Mesothelial cell of epicardium (in vitro differentiated cells): ENCODE measurements at places on chromosomes 11 and 22.

GRCh38 chr22:34129691-34130486, 209.6 kb upstream of the LARGE1 start:
- DNase-seq: no peak

- no peak for DNase-seq
Measured at GRCh38 chr22:40007853-40008710, 13.3 kb downstream of the FAM83F start.

- DNase-seq: no peak
Measured at GRCh38 chr11:15783619-15784018, 572.7 kb downstream of the SOX6 start.

DNA sequence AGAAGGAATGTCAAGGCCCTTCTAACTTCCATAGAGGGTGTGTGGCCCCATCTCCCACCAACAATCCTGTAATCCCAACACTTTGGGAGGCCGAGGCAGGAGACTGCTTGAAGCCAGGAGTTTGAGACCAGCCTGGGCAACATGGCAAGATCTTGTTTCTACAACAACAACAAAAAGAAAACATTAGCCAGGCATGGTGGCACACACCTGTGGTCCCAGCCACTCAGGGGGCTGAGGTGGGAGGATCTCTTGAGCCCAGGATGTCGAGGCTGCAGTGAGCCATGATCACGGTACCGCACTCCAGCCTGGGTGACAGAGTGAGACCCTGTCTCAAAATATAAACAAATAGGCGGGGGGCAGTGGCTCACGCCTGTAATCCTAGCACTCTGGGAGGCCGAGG, 16.9 kb downstream of the TSPAN32 start:
- no peak for DNase-seq

DNA sequence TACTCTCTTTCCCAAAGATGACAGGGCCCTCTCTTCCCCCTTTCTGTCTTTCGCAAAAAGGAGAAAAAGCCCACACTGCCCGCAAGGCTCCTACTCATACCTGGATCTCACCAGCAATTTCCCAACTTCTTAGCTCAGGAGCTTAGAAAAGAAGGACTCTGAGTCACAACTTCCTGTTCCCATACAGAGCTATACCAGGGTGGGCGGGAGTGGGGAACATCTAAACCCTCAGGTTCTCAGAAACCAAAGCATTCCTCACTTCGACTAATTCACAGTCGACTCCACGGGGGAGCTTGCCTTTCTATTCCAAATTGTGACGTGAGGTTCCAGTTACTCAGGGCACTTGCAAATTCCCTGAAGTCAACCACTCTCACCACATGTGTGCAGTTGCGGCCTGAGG, 61.9 kb downstream of the MTNR1B start:
- no peak for DNase-seq

GRCh38 chr11:35357923-35358322, 61.4 kb downstream of the SLC1A2 start:
- no peak for DNase-seq

- DNase-seq: peak; percentile 72
Measured at GRCh38 chr22:41302021-41302767, 869 bp downstream of the ZC3H7B start.

DNA sequence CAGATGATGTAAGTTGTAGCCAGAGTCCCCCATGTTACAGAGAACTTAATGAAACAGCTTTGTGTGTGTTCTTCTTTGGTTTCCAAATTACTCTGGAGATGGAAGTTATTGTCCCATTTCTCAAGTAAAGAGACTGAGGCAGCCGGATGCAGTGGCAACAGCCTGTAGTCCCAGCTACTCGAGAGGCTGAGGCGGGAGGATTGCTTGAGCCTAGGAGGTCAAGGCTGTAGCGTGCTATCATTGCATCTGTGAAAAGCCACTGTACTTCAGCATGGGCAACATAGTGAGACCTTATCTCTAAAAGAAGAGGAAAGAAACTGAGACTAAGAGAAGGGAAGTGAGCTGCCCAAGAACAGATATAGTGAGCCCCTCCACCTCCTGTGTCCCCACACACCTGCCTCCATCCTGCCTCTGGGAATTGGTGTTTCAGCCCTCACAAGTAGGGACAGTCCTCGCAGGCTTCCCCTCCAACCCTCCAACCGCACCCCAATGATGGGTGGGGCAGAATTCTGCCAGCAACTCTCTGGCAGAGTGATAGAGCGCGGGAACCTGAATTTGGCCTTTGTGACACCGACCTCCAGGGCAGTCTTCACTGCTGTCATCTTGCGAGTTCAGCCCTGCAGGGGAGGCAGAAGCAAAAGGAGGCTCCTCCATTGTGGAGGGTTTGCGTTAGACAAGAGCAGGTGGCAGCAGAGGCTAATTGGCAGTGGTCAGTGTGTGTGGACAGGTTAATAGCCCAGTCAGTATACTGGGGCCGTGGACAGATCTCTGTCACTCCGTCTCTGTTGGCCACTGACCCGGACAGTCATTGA, 1.6 kb downstream of the PDXP start:
- DNase-seq: no peak

- DNase-seq: no peak
Measured at GRCh38 chr11:27505781-27506180, 788 bp downstream of the LIN7C start.
